Activated T-helper 17 cell treated with anti-CD3 and anti-CD28 coated beads, Interleukin-2, amount 50 U/mL, for 72 hours (primary cell): ENCODE measurements at places on chromosomes 5 and 9. TPM values are rescaled to one million over a fixed set of nuclear protein-coding genes. Genes with fewer than 3 reads are reported as not detected.

DNA sequence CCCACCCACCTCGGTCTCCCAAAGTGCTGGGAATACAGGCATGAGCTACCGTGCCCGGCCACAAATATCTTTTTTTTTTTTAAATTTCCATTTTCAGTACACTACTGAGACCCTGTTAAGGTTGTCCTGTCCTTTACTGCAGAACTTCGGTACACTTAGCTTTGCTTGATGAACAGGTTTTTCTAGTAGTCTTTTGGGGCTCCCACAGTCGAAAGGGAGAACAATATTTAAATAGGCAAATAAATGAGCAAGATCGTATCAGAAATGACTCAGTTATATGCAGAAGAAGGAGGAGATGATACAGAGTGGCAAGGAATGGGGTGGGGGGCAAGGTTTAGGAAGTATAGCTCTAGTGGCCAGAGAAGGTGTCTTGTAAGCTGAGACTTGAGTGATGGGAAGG lies 52.7 kb downstream of the MSX2 start:
- no peak for ATAC-seq

- ATAC-seq = peak; percentile 44
These were observed 79.2 kb downstream of the DOCK2 start for GRCh38 chr5:169716287-169716686.

- no peak for ATAC-seq
These were observed 60.5 kb downstream of the ACER2 start for GRCh38 chr9:19469271-19469670.

- no peak for ATAC-seq
These were observed 68.3 kb downstream of the CHSY3 start for GRCh38 chr5:129972465-129973141.

GRCh38 chr5:35009657-35010056 lies 38.1 kb downstream of the AGXT2 start:
- no peak for ATAC-seq

- ATAC-seq = no peak
These were observed 507.2 kb downstream of the NFIB start for GRCh38 chr9:13806714-13807113.

- ATAC-seq = no peak
These were observed 255.8 kb downstream of the ROR2 start for GRCh38 chr9:91694081-91694870.

- ATAC-seq = no peak
These were observed 58.8 kb downstream of the CAAP1 start for GRCh38 chr9:26833792-26834191.

DNA sequence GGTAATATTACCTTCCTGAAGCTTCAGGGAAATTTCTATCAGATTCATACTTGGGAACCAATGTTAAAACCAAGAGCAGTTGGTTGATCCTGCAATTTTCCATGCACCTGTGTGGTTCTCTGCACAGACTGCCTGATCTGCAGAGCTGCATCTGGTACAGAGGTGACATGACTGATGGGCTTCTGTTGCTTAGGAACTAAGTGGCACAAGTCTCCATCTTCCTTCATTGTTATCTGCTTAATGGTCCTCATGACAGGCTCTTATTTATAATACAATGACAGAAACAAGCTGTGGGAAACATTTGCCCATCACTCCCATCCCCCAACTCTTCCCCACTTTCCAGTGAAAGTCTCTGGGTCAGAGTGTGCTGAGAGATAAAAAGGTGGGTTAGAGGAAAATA lies 799.1 kb downstream of the TAF11L14 start:
- no peak for ATAC-seq

DNA sequence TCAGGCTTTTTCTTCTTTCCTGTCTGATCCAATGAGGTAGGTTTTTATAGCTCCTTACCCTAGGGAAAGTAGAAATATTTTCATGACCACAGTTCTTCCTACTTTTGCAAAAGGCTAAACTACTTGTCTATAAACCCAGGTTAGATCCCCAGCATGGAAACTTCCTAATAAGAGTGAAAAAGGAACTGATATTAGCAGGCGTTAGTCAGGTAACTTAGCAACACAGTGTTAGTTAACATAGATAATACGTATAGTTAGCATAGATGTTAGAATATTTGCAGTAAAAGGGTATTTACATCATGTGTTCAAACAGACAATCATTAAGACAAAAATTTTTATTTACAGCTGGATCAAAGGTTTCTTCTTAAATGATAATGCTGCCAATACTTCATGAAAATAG lies 162.9 kb upstream of the DAB2 start:
- no peak for ATAC-seq

- peak; percentile 6 for ATAC-seq
These were observed 38.3 kb downstream of the NR2F1 start for GRCh38 chr5:93621327-93621798.

GRCh38 chr9:99577351-99577750 lies 244.3 kb upstream of the NR4A3 start:
- ATAC-seq = no peak

DNA sequence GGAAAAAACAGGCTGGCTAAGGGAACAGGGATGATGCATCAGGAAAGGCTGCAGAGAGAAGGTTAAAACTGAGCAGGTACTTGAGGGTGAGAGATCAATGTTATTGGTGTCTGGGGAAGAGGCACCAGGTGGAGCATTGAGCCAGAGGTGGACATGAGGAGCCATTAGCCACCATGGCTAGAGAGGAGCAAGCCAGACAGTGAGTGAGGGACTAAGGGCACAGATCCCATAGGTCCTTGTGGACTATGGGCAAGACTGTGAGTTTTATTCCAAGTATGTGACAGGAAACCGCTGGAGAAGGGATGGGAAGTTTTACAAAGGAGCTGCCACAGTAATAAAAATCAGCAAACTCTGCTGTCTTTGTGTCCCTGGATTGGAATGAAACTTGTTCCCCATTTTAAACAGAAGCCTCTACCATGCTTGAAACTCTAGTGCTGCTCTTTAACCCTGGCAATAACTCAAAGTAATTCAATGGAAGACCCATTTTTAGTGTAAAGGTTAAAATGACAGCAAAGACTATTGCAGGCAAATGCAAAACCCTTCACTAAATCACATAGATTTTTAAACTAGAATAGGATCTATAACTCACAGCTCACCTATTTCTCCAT lies 349.8 kb downstream of the ENC1 start:
- no peak for ATAC-seq

DNA sequence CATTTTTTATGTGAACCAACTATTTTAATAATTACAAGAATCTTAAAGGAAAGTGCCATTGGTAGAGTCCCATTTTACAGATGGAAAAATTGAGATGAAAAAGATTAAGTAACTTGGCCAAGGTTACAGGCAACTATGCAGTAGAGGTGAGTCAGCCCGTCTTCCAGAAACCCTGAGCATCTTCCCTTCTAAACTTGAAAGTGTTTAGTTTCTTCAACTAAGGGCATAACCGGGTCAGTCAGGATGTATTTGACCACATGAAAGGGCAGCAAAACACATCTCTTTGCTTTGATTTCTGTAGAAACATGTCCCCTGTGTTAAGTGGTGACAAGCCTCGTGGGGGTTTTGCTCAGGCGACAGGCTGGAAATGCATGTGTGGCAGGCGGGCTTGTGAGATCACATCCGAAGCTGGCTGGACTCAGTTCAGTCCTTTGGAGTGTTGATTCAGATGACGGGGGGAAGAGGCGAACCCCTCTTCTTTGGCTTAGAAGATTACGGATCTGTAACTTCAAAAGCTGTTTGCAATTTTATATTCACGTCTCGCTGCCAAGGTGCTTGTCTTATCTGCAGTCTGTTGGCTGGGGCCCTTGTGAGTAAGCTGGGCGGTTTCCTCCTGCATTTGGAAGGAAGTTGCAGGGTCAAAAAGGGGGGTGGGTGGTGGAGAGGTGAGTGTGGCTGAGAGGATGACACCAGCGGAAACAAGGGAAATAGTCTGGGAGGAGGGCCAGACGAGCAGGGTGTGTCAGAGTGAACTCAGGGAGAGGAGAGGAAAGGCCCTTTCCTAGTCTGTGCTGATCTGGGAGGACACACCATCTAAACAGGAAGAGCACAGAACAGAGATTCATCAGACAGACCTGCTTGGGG lies 78.9 kb upstream of the RPS23 start:
- peak; percentile 82 for ATAC-seq

GRCh38 chr5:137622850-137623249 lies 113.0 kb downstream of the KLHL3 start:
- ATAC-seq = no peak

- no peak for ATAC-seq
These were observed 55.6 kb downstream of the ANGPTL2 start for GRCh38 chr9:127066851-127067136.

Gene ZNF474
- total RNA-seq = not detected

Gene ANGPTL2
- total RNA-seq = not detected

Gene CAMK4
- 36.0 TPM for total RNA-seq

Gene PTBP3
- 83.5 TPM for total RNA-seq

Gene WNT8A
- total RNA-seq = not detected
